Hematopoietic multipotent progenitor cell treated with erythropoietin and hydrocortisone succinate and interleukin-3 and kit ligand, for 4 days (in vitro differentiated cells): ENCODE measurements at places on chromosomes 2 and 18.
A peak's percentile ranks its signal among the peaks of the same experiment; 100 is the strongest.

GRCh38 chr2:232873909-232874641, 4.0 kb downstream of the SNORC start:
- DNase-seq, result peak; percentile 45

DNA sequence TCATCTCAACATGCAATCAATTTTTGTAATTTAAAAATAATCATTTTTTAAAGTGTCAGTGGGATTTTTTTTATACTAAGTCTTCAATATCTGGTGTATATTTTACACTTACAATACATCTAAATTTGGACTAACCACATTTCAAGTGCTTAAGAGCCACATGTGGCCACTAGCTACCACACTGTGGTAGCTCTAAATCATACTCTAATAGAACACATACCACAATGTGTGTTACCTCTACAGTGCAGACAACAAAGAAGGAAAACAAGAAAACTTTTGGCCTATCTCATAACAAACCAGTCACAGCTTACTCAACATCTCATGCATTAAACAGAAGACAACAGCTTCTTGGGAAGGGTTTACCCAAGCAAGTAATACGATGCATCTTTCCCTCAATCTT, 24.5 kb downstream of the PIAS2 start:
- no peak for DNase-seq

GRCh38 chr18:68937029-68937599, 139.2 kb downstream of the CCDC102B start:
- DNase-seq, result no peak

- no peak for DNase-seq
Observed at GRCh38 chr2:160541745-160542144, 48.1 kb upstream of the RBMS1 start.

GRCh38 chr2:136434251-136434715, 316.3 kb upstream of the CXCR4 start:
- peak; percentile 4 for DNase-seq

DNA sequence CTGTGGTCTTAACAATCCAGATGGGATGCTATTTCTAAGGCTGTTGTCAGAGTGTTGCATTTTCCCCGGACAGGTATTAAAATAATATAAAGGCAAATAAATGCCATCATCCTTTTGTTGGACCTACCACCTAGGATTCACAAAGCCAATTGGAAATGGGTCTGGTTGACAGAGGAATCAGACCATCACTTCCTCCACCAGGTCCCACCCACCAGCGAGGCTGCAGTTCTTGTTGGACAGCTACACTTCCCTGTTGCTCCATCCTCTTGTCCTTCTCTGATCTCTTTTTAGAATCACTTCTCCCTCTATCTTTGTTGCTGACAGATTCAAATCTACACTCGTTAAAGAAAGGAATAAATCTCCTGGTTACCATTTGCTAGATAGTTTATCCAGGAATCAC, 1.1 kb downstream of the TMEM169 start:
- DNase-seq, result peak; percentile 48

GRCh38 chr2:11863513-11864328, 117.3 kb downstream of the LPIN1 start:
- peak; percentile 83 for DNase-seq

- peak; percentile 14 for DNase-seq
Observed at GRCh38 chr2:9380702-9381628, 42.4 kb downstream of the ITGB1BP1 start.

GRCh38 chr2:159982842-159983785, 79.3 kb downstream of the PLA2R1 start:
- DNase-seq, result no peak

GRCh38 chr2:196247976-196248280, 76.5 kb upstream of the STK17B start:
- no peak for DNase-seq

GRCh38 chr2:27809761-27810241, 38.3 kb downstream of the MRPL33 start:
- peak; percentile 72 for DNase-seq

DNA sequence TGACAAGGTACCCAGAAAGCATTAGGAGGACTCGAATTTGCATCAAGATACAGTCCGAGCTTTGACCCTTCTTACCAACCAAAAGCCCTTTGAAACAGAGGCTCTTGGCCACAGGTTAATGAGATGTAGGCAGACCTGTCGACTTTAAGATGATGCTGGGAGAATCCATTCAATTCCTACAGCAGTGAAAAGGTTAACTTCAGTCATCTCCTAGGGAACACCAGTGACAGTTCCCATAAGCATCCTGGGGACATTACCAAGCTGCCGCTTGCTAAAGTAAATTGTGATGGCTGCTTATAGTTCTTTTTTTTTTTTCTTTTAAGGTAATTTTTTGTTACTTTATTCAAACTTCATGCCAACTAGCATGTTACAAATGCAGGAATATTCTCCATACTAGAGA, 379.3 kb downstream of the SOX11 start:
- no peak for DNase-seq

- no peak for DNase-seq
Observed at GRCh38 chr18:78893281-78894032, 86.2 kb upstream of the SALL3 start.

DNA sequence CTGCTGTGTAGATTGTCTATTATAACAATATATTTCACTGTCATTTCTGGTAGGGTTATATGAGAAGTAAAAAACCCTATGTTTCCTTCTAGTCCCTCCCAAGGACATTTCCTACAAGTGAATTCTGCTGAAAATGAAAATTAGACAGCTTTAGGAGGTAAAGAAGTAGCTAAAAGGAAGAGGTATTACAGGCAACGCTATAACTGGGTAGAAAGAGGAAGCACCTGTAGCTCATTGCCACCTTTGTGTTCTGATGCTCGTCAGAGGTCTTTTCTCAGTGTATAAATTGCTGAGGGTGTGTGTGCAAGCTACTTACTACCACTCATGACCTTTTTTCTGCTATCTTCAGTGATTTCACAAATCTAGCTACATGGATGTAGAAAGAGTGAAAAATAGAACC, 1.4 kb downstream of the DNAJC10 start:
- DNase-seq, result peak; percentile 8

DNA sequence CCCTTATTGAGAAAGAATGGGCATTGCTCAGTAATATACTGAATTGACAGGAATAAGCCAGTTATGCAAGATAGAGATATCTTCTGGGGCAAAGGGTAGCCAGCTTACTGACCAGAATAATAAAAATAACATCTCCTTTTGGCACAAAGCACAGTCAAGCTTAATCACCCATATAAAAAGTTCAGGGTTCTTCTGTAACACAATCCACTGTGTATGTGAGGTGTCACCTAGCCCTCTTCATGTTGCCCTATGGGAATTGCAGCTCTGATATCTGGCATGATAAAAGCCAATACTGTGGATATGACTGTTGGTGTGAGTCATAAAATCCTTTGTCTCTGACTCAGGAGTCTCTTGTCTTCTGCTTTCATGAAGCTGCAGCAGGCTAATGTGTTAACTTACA, 90.8 kb downstream of the DSEL start:
- no peak for DNase-seq

- DNase-seq, result no peak
Observed at GRCh38 chr18:44893045-44893706, 212.5 kb downstream of the SETBP1 start.

DNA sequence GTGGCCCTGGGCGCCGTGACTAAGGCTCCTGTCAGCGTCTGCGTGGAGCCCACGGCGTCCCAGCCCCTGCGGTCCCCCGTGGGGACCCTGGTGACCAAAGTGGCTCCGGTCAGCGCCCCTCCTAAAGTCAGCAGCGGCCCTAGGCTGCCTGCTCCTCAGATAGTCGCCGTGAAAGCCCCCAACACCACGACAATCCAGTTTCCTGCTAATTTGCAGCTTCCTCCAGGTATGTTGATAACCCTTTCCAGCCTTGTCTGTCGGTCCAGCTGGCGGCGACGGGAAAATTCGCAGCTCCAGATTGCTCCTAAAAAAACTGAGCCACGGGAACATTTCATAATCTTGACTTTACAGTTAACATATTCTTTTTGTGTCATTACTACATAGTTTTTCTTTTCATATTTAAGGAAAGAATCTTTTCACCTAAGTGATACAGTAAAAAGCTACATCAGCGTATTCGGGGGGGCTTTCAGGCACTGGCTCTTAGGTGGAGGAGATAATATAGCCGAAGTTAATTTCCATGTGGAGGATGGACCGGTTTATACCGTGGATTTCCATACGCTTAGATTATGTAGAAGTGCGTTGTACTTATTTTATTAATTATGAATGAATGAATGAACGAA, 916 bp downstream of the TAF4B start:
- peak; percentile 17 for DNase-seq

DNA sequence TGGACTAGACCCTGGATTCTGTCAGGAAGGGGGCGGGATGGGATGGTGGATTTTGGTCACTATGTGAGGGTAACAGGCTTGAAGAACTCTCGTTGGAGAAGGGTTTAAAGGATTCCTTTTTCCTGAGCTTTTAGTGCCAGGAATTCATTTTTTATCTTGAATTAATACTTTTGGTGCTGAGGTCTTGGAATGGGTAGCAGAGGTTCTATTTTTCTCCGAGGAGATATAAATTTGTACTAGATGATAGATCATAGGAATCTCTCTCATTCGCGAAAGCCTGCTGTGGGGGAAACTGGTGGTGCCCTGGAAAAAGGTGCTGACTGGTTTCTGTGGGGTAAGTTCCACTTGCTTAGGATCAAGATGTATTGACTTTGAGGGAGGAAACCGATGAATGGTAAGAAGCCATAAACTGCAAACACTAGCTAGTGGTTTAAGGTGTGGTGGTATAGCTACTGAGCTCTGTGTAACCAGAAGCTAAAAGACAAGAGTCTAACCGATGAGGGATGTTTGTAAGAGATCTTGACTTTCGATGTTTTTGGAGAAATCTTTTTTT, 706 bp downstream of the AGPS start:
- peak; percentile 42 for DNase-seq

DNA sequence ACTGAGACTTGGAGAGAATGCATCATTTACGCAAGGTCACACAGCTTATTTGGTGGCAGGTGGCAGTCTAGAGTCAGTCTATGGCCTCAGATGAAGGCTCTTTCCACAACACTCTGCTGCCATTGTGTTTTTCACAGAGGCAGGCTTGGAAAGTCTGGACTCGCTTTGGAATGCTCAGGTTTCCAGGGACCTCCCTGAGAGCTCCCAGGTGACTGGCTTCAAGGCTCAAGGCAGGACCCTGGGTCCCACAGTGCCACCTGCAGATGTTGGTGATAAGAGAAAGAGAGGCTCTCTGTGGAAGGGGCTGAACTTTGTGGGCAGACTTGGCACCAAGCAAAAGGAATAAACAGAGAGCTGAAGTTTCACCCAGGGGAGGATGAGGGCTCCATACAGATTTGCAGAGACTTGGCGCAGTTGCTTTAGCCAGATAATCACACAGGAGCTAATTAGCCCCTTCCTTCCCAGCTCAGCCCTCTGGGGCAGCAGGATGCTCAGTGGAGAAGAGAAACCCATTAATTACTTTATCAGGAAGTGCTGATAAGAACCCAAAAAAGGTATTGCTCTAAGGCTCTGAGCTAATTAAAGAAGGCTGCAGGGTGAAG, 103.5 kb downstream of the LBH start:
- peak; percentile 18 for DNase-seq

- DNase-seq, result no peak
Observed at GRCh38 chr18:48913775-48914174, 37.0 kb downstream of the SMAD7 start.

GRCh38 chr2:12507295-12507694, 209.4 kb upstream of the TRIB2 start:
- peak; percentile 87 for DNase-seq

- DNase-seq, result no peak
Observed at GRCh38 chr2:1759611-1759930, 15.3 kb upstream of the PXDN start.

GRCh38 chr2:231450548-231450989, 13.7 kb downstream of the NCL start:
- DNase-seq, result no peak

- DNase-seq, result no peak
Observed at GRCh38 chr18:4374564-4374963, 80.5 kb downstream of the DLGAP1 start.

DNA sequence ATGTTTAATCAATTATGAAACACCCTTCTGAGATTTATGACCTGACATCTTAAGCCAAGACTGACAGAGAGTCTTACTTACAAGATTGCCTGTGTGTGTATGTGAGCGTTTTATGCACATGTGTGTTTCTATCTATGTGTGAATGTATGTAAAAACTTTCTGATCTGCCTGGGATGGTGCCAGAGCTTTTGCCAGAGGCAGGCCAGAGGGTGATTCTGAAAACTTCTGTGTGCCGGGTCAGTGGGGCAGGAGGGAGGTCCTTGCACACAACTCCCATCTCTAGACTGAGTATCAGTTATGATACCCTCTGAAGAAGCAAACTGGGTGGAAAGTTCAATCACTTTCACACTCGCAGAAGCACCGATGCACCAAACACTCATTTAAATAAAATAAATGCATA, 335.0 kb upstream of the NT5C1B start:
- no peak for DNase-seq

GRCh38 chr2:12062053-12062395, 315.6 kb downstream of the LPIN1 start:
- DNase-seq, result no peak

DNA sequence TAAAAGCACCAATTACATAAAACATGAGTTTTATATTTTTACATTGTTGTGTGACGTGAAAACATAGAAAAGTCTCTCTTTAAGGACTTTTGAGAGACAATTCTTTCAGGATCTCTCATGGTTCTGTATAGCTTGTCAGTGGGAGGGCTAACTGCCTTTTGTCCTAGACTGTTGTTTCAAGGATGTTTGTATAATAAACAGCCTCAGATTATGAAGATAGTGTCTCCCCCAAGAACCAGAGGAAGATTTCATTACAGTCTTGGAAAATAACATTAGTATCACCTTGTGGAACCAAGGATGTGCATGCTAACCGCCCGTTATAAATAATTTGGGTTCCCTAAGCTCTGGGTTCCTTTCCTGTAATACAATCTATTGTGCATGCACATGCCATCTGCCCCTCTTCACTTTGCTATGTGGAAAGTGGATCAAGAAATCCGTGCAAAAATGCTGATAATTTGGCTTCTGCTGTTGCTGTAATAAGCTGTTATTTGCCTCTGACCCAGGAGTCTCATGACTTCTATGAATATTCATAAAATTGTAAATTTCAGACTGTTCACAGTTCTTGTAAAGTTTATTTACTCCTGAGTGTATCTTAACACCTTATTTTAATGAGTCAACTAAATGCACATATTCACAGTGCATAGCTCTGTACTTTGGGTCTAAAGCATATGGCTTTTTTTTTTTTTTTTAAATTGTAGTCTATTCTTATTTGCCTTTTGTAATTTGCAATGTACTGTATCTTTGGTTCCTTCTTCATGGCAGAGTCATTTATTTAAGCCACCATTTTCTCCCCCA, 265.5 kb downstream of the PTH2R start:
- no peak for DNase-seq

GRCh38 chr2:17107151-17107550, 411.1 kb downstream of the RAD51AP2 start:
- no peak for DNase-seq
